MCF 10A (cell line): ENCODE measurements at places on chromosomes 11 and 22. TPM values are rescaled to one million over a fixed set of nuclear protein-coding genes. Genes with fewer than 3 reads are reported as not detected.

GRCh38 chr11:18106688-18107087, 806 bp upstream of the SAAL1 start:
- H3K4me3 ChIP-seq: peak overlapping the region; percentile 94
- peaks cover 19% of the 10 kb centered on the region for H3K4me1 ChIP-seq
- H3K27me3 ChIP-seq: peaks cover 23% of the 10 kb centered on the region
- no peak overlapping the region for H3K27ac ChIP-seq
- H3K36me3 ChIP-seq: peaks cover 18% of the 10 kb centered on the region

- H3K27ac ChIP-seq: no peak overlapping the region
- DNase-seq: no peak
- no peaks in the 10 kb centered on the region for H3K4me1 ChIP-seq
- no peaks in the 10 kb centered on the region for H3K36me3 ChIP-seq
These were observed 117.8 kb downstream of the OPCML start for GRCh38 chr11:133414506-133414905.

DNA sequence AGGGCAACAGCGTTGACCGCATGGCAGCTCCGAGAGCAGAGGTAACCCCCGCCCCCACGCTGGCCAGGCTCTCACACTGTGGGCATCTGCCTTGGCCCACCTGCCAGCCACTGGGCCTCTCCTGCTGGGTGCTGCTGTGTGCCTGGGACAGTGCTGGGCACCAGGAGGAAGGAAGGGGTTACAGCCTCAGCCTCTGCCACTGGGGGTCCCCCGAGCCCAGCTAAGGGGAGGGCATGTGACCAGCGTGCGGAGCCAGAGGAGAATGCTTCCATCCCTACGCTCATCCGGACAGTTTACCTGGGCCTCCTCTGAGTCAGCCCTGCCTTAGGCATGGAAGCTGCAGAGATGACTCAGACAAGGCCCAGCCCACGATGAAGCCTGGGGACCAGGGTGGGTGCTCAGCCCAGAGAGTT, 10.9 kb downstream of the NCF4 start:
- no peaks in the 10 kb centered on the region for H3K36me3 ChIP-seq
- H3K4me1 ChIP-seq: peaks cover 29% of the 10 kb centered on the region
- H3K27ac ChIP-seq: no peak overlapping the region
- no peak overlapping the region for H3K4me3 ChIP-seq
- peaks cover 15% of the 10 kb centered on the region for H3K27me3 ChIP-seq
- DNase-seq: peak; percentile 78

- no peak overlapping the region for H3K27ac ChIP-seq
- no peaks in the 10 kb centered on the region for H3K4me1 ChIP-seq
- no peaks in the 10 kb centered on the region for H3K27me3 ChIP-seq
- DNase-seq: no peak
These were observed 30.5 kb upstream of the MSANTD2 start for GRCh38 chr11:124830749-124831148.

The PATE4 gene
- total RNA-seq: not detected in 2 replicates
